Stimulated activated CD8-positive, alpha-beta memory T cell treated with anti-CD3 and anti-CD28 coated beads, Interleukin-2, amount 100 ng/mL, for 1 hour (primary cell): ENCODE measurements at places on chromosomes 7 and 10.

DNA sequence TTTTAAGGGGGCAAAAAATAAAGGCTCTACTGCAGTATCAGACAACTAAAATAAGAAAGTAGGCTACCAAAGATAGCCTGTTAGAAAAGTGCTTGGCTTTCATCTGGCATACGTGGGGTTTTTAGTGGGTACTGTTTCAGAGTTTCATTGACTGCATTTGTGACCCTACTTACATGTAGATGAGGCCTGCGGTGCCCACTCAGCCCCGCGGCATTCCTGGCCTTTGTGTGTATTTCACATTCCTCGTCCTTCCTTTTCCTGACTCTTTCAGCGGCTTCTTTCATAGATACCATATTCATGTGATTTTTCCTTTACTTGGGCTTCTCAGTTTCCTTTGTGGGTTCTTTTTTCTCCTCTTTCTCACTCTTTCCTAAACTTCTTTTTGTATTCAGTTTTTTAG is 50.7 kb downstream of the UBE3C start:
- no peak for DNase-seq

- no peak for DNase-seq
Measured at GRCh38 chr10:2556883-2557282, 510.5 kb upstream of the PFKP start.

DNA sequence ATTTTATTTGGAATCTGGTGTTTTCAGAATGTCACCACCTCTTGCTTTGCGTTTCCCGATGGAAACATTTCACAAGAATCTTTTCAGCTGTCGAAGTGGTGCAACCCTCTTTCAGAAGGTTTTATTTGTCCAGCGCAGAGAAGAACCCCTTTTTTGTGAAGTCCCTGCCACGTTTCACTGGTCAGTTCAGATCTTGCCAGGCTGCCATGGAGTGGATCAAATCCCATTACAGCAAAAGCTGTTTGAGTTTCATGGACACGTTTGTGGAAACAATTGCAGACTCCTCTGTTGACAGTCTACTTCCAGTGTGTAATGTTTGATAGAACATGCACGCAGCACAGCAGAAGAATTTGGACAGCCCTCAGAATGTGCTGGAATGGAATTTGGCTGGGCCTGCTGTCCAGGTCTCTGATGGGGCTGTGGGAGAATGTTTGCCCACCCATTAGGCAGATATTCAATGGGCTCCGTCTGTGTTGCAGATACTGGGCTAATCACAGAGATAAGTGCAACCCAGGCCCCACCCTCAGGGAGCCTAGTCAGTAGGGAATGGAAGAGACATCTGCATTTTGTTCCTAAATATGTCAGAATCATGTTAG is 143.2 kb downstream of the GRK5 start:
- DNase-seq: no peak

DNA sequence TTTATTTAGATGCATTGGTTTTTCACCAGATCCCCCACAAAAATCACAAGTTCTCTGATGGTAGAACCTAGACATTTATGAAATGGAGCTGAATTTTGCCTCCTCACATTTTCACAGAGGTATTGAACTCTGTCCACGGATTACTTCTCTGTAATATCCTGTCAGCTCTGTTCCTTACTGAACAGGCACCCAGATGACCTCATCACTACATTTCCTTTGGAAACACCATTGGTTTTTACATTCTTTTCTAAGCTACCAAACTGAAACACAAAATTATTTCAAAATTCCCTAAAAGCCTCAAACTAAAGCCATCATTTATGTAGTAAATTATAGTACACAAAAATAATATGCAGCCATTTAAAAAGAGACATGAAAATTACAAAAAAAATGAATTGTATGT is 98.3 kb upstream of the KCNIP2 start:
- no peak for DNase-seq

- no peak for DNase-seq
Measured at GRCh38 chr7:130393841-130394411, 13.6 kb downstream of the CPA1 start.

GRCh38 chr7:64610997-64611396 is 48.1 kb upstream of the ZNF680 start:
- no peak for DNase-seq

DNA sequence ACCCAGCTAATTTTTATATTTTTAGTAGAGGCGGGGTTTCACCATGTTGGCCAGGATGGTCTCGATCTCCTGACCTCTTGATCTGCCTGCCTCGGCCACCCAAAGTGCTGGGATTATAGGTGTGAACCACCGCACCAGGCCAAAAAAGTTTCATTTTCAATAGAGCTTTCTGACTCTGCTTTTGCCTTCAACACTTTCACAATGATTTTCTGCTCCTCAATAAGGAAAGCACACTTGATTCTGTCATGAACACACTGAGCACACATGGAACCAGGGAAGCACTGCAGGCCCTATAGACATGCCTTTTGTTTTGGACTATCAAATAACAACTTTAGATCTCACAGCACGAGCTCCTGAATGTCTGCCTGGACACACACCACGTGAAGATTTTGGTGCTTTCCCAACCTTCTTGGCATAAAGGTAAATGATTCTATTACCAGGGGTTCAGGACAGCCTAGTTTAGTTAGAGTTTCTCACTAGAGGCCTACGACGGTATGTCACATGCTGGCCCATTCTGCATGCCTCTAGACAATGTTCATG is 8.0 kb downstream of the RRP12 start:
- no peak for DNase-seq

DNA sequence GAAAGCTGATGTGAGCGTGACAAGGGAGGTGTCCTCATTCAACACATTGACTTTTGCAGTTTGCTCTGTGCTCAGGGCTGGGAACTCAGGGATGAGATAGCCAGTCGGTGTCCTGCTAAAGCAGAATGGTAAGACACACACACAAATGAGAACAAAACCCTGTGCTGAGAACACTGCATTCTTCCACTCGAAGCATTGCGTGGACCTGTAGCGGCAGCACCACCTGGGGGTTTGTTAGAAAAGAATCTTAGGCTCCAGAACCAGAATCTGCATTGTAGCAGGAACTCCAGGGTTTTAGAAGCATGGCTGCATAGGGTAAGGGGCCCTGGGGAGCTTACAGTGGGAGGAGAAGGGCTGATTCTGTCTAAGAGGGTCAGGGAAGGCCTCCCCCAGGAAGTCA is 21.5 kb upstream of the OGDHL start:
- DNase-seq: no peak

GRCh38 chr10:73096041-73096448 is 621 bp downstream of the P4HA1 start:
- peak; percentile 27 for DNase-seq

- DNase-seq: no peak
Measured at GRCh38 chr10:73941300-73941699, 30.4 kb downstream of the PLAU start.

GRCh38 chr7:80830010-80830409 is 88.8 kb downstream of the SEMA3C start:
- DNase-seq: no peak

DNA sequence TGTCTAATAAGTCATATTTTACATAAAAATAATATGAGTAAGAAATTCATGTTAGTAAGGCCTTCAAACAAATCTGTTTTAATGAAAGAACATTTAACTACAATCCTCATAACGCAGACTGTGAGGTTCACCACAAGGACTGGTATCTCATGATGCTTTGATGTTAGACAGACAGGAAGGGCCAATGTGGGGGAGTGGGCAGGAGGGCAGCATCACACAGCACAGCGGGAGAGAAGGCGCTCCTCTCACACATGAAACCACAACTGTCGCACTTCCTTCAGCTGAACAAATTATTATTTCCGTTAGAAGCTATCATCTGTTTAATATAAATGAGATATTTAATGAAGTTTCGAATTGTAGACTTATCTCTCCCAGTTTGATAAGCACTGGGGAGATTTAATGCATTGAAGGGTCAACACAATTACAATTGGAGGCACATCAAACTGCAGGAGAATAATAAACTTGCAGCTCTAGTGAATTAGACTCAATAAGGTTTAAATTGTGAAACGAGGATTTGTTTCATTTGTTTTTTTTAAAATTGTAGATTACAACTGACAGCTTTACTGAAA is 466.1 kb downstream of the PARD3 start:
- no peak for DNase-seq

- no peak for DNase-seq
Measured at GRCh38 chr10:64486149-64486548, 964.9 kb downstream of the REEP3 start.
